ENCODE measurements at places on chromosomes 5 and 9. TPM values are rescaled to one million over a fixed set of nuclear protein-coding genes. Genes with fewer than 3 reads are reported as not detected.

C9orf43 gene
- 0.40 TPM for polyA plus RNA-seq

IER5L gene
- 4.0 TPM for polyA plus RNA-seq

GRCh38 chr5:116778032-116778431 lies 203.4 kb upstream of the SEMA6A start:
- no peak for DNase-seq

GRCh38 chr9:77679661-77680368 lies 31.7 kb upstream of the GNA14 start:
- no peak for DNase-seq

GRCh38 chr9:70406434-70406862 lies 8.0 kb downstream of the KLF9 start:
- DNase-seq: no peak

DNA sequence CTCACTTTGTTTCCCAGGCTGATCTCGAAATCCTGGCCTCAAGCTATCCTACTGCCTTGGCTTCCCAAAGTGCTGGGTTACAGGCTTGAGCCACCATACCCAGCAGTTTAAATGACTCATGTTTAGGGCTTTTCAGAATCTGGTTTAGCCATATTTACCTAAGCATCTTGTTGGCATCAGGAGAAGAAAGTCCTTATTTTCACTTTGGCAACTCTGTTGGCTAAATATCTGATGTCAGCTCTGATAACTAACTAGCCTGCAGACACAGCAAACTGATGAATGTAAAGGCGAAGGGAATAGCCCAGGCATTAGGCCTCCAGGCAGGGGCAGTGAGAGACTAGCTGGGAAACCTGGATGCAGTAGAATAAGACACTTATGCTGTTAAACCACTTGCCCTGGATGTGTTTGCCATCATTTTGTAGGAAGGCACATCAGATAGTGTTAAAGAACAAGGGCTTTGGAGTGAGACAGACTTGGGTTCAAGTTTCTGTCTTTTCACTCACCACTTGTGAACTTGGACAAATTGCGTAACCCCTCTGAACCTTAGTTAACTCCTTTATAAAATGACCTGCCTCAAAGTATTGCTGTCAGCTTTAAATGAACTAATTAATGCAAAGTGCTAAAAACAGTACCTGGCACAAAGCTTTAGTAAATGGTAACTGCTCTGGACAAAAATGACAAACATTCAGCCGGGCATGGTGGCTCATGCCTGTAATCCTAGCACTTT lies 34.7 kb upstream of the GARNL3 start:
- DNase-seq: no peak

GRCh38 chr5:125987677-125988255 lies 435.4 kb upstream of the GRAMD2B start:
- DNase-seq: no peak

CER1 gene
- 0.46 TPM for polyA plus RNA-seq

GRCh38 chr9:125747053-125747764 lies at the start of gene PBX3:
Gene PBX3, plus strand, starts transcription at chr9:125747373.
- DNase-seq: no peak

SOX30 gene
- polyA plus RNA-seq: 0.42 TPM

DNA sequence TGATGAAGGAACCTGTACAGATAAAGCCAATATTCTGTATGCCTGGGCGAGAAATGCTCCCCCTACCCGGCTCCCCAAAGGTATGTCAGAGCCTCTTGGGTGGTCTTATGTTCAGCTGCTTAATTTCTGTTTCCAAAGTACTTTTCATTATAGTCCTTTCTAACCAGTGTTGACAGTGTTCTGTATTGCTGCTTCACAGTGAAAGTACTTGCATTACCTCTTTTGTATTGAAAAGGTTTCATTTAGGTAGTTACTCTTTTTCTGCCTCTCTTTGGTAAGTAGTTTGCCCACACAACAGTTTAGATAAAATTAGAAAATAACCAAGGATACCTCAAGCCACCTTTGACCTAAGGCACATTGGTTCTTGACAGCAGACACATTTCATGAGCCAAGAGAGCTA lies 169.9 kb downstream of the PAM start:
- no peak for DNase-seq

DNA sequence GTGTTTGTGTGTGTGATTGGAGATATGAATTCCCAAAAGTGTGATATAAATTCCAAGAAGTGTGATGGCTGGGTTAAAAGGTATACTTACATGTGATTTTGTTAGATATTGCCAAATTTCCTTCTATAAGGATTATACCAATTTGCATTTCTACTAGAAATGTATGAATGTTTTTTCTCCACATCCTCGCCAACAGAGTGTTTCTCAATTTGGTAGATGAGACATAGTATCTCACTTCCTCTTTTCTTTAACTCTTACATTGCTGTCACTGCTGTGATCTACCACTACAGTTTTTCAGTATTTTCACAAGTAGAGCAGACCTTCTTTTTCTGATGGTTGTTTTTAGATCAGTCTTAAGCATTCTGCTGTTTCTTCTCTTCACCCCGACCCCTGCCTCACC lies 111.3 kb downstream of the FER start:
- no peak for DNase-seq

ECM2 gene
- polyA plus RNA-seq: 26.4 TPM
